ENCODE measurements at places on chromosomes 2 and 18. TPM values are rescaled to one million over a fixed set of nuclear protein-coding genes. Genes with fewer than 3 reads are reported as not detected.

GRCh38 chr2:15805772-15806171 is 134.6 kb upstream of the MYCN start:
- H3K36me3 ChIP-seq, result no peaks in the 10 kb centered on the region
- H3K4me3 ChIP-seq, result no peak overlapping the region
- H3K4me1 ChIP-seq, result no peaks in the 10 kb centered on the region
- no peak for DNase-seq

DNA sequence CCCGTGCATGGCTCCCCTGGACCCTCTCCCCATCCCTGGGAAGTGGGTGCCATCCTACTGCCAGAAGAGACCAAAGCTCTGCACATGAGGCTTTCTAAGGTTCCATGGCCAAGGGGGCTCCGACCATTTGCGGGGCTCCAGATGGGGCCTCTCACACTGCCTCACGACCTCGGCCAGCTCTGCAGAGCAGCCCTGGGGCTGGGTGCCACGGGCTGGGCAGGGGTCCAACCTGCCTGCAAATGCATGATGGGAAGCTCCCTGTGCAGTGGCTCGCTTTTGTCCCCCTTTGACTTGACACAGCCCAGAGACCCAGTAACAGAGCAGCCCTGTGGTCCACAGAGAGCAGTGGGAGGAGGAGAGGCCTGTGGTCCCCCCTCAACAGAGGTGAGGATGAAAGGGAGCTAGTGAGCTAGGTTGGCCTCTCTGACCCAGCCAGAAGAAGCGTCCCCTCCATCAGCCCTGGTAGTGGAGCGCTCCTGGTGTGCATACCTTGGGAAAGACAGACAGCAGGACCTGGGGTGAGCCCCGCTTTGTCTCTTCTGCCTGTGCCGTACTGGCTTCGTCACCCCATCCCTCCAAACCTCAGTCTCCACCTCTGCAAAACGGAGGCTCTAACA is 174.1 kb downstream of the DDX1 start:
- H3K4me1 ChIP-seq, result no peaks in the 10 kb centered on the region
- no peaks in the 10 kb centered on the region for H3K36me3 ChIP-seq
- H3K4me3 ChIP-seq, result no peak overlapping the region
- H3K27ac ChIP-seq, result no peak overlapping the region

DNA sequence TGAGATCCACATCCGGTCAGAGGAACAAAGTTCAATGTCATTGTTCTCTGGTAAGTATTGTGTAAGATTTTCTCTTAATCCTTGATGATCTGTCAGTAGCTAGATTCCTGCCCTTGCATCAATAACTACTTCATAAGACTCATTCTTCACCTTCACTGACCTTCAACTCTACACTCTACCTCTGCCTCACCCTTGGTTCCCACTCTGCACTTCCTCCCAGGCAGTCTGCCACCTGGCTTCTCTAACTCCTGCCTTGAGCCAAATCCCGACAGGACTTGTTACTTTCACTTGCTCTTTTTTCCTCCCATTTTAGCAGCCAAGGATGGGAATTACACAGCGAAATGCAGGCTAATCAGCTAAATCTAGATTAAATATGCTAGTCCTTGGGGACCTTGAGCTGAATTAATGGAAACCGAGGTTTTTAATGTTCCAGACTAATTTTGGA is 190.7 kb downstream of the DLGAP1 start:
- no peak overlapping the region for H3K27ac ChIP-seq
- H3K36me3 ChIP-seq, result no peaks in the 10 kb centered on the region
- no peaks in the 10 kb centered on the region for H3K27me3 ChIP-seq
- DNase-seq, result no peak
- no peak overlapping the region for H3K4me3 ChIP-seq

Gene CD302
- 37.7 TPM for total RNA-seq

GRCh38 chr2:224952936-224953657 is 89.2 kb downstream of the DOCK10 start:
- no peaks in the 10 kb centered on the region for H3K4me1 ChIP-seq
- DNase-seq, result peak; percentile 82
- no peak overlapping the region for H3K27ac ChIP-seq
- no peaks in the 10 kb centered on the region for H3K36me3 ChIP-seq

Gene MAP2
- 2.9 TPM for total RNA-seq

DNA sequence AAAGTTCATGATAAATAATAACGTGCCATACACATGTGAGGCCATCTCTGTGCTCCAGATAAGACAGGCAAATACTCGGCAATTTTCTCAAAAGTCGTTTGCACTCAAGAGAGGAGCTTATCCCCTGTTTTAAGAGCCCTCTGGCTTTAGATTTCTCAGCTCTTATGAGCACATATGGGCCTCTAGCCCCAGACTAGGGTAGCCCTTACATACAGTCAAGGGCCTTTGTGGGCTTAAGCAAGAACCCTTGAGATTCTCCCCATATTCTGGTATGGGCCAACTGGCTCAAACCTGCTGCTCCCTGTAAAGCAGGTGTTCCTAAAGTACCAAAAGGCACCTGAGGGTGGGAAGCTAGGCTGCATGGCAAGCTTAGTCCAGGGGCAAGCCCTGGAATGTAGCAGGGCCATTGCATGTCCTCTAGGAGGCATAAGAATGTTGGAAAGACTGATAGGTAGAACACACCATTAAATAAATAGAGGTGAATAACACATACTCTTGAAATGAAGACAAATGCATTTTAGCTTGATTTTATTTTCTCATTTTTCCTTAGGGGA is 66.1 kb downstream of the FASTKD2 start:
- H3K36me3 ChIP-seq, result no peaks in the 10 kb centered on the region
- H3K27ac ChIP-seq, result no peak overlapping the region
- H3K4me3 ChIP-seq, result no peak overlapping the region
- H3K4me1 ChIP-seq, result no peaks in the 10 kb centered on the region
- no peaks in the 10 kb centered on the region for H3K27me3 ChIP-seq
- no peak for DNase-seq

Gene NYAP2
- total RNA-seq, result not detected

- peak; percentile 58 for DNase-seq
- peak overlapping the region; percentile 82 for H3K27ac ChIP-seq
- peak overlapping the region; percentile 87 for H3K4me3 ChIP-seq
- H3K27me3 ChIP-seq, result no peaks in the 10 kb centered on the region
- H3K4me1 ChIP-seq, result peaks cover 21% of the 10 kb centered on the region
These were observed 983 bp downstream of the CXXC1 start for GRCh38 chr18:50286391-50287027.

DNA sequence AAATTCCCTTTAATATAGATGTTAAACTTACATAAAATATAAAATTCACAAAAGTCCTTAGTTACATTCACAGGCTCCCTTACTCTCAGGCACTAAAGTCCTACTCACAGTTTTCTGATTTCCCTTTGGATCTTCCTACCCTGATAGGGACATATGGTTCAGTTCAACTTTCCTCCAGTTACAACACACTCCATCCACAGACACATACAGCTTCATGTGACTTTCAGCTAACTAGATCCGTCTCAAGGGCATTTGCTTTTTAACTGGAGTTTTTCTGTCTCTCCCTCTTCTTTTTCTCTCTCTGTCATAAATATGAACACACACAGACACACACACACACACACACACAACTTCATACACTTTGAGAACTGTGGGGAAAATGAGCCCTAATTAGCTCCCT is 419.2 kb downstream of the LRP1B start:
- H3K4me1 ChIP-seq, result no peaks in the 10 kb centered on the region
- no peak for DNase-seq
- no peaks in the 10 kb centered on the region for H3K27me3 ChIP-seq
- no peak overlapping the region for H3K27ac ChIP-seq
- no peak overlapping the region for H3K4me3 ChIP-seq

Gene REEP1
- total RNA-seq, result 1.7 TPM

DNA sequence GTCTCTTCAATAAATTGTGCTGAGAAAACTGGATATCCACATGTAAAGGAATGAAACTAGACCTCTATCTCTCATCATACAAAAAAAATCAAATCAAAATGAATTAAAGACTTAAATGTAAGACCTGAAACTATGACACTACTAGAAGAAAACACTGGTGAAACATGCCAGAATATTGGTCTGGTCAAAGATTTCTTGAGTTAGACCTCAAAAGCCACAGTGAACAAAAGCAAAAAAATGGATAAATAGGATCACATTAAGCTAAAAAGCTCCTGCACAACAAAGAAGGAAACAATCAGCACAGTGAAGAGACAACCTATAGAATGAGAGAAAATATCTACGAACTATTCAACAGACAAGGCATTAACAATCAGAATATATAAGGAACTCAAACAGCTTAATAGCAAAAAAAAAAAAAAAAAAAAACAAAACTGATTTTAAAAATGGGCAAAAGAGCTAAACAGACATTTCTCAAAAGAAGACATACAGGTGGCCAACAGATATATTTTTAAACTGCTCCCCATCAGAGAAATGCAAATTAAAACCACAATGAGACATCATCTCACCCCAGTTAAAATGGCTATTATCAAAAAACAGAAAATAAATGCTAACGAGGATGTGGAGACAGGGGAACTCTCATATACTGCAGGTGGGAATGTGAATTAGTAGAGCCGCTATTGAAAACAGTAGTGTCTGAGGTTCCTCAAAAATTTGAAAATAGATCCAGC is 66.3 kb downstream of the NCKAP1 start:
- H3K4me1 ChIP-seq, result no peaks in the 10 kb centered on the region
- no peak overlapping the region for H3K27ac ChIP-seq
- no peaks in the 10 kb centered on the region for H3K36me3 ChIP-seq
- DNase-seq, result no peak
- no peaks in the 10 kb centered on the region for H3K27me3 ChIP-seq

Gene SOX11
- total RNA-seq, result not detected

Gene GULP1
- total RNA-seq, result 33.6 TPM

DNA sequence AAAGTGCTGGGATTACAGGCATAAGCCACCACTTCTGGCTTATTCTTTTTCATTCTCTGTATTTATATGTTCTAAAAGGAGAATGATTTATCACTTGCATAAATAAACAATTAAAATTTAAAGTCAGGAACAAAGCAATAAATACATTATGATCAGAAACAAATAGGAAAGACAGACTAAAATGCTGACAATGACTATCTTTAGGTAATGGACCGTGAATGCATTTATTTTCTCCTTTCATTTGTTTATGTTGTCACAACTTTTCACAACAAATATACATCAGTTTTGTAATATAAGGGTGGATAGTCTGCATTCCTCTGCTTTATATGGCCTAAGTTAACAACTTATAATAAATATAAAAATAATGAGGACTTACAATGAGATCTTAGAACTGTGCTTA is 199.2 kb upstream of the EPHA4 start:
- DNase-seq, result no peak
- H3K27ac ChIP-seq, result no peak overlapping the region
- H3K36me3 ChIP-seq, result no peaks in the 10 kb centered on the region

Gene SCN1A
- total RNA-seq, result not detected

GRCh38 chr2:112491946-112492345 is 10.0 kb downstream of the TTL start:
- no peak overlapping the region for H3K27ac ChIP-seq
- H3K4me3 ChIP-seq, result no peak overlapping the region
- peaks cover 3% of the 10 kb centered on the region for H3K36me3 ChIP-seq
- DNase-seq, result no peak

Gene NHEJ1
- total RNA-seq, result 75.5 TPM

GRCh38 chr2:111905990-111906735 is 7.8 kb downstream of the MERTK start:
- no peaks in the 10 kb centered on the region for H3K4me1 ChIP-seq
- peak; percentile 28 for DNase-seq
- H3K36me3 ChIP-seq, result no peaks in the 10 kb centered on the region
- no peak overlapping the region for H3K4me3 ChIP-seq
- H3K27ac ChIP-seq, result peak overlapping the region; percentile 10

GRCh38 chr2:62505109-62505749 is 766 bp downstream of the TMEM17 start:
- no peaks in the 10 kb centered on the region for H3K27me3 ChIP-seq
- H3K27ac ChIP-seq, result peak overlapping the region; percentile 86
- no peak for DNase-seq
- no peaks in the 10 kb centered on the region for H3K36me3 ChIP-seq
- no peaks in the 10 kb centered on the region for H3K4me1 ChIP-seq

- no peaks in the 10 kb centered on the region for H3K27me3 ChIP-seq
- DNase-seq, result no peak
- H3K4me1 ChIP-seq, result no peaks in the 10 kb centered on the region
- H3K36me3 ChIP-seq, result no peaks in the 10 kb centered on the region
These were observed 38.6 kb downstream of the RAMP1 start for GRCh38 chr2:237898057-237898414.

Gene PDCD1
- total RNA-seq, result not detected

Gene LAMA3
- 14.9 TPM for total RNA-seq

GRCh38 chr2:121451398-121451797 is 79.3 kb upstream of the RNU4ATAC start:
- H3K36me3 ChIP-seq, result no peaks in the 10 kb centered on the region
- DNase-seq, result no peak
- H3K4me3 ChIP-seq, result no peak overlapping the region
- no peak overlapping the region for H3K27ac ChIP-seq
- H3K4me1 ChIP-seq, result no peaks in the 10 kb centered on the region

Gene DGUOK
- total RNA-seq, result 44.5 TPM

DNA sequence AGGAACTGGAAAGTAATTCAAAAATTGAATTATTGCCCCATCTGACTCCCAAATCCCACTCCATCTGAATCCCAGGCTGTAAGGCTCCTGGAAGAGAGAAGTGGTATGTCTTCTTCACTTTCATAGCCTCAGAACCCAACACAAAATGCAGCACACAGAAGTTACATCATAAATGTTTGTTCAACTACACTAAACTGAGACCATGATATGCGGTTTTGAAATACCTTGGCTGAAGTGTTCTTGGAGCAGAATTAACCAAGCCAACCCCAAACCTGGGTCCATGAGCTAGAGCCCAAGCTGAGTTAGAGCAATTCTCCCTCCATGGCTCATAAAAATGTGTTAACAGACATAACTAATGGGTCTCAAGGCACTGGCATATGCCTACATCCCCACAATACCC is 23.3 kb downstream of the NEB start:
- no peaks in the 10 kb centered on the region for H3K4me1 ChIP-seq
- no peak for DNase-seq
- no peaks in the 10 kb centered on the region for H3K27me3 ChIP-seq
- no peaks in the 10 kb centered on the region for H3K36me3 ChIP-seq

DNA sequence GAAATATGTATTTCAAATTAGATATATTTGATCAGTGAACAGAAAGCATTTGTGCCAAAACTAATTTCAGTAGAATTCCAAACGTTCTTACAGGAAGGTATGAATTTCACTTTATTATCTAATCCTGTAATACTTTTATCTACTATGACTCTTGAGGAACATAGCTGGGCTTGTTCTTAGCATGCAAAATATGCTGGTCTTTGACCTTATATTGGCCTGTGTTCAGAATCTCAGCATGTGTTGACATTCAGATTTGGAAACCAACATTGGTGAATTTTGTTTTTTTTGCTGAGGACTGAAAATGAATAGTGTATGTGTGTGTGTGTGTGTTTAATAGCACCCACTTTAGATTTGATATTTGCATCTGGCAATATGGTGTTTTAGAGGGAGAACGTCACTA is 112.2 kb downstream of the MEIS1 start:
- no peaks in the 10 kb centered on the region for H3K27me3 ChIP-seq
- no peaks in the 10 kb centered on the region for H3K36me3 ChIP-seq
- no peak overlapping the region for H3K27ac ChIP-seq

Gene PRKAG3
- not detected for total RNA-seq

- H3K36me3 ChIP-seq, result no peaks in the 10 kb centered on the region
- H3K27ac ChIP-seq, result no peak overlapping the region
- no peak overlapping the region for H3K4me3 ChIP-seq
- no peaks in the 10 kb centered on the region for H3K4me1 ChIP-seq
These were observed 114.2 kb upstream of the ID2 start for GRCh38 chr2:8567469-8568260.

- no peak overlapping the region for H3K4me3 ChIP-seq
- no peaks in the 10 kb centered on the region for H3K27me3 ChIP-seq
- no peak overlapping the region for H3K27ac ChIP-seq
- no peaks in the 10 kb centered on the region for H3K36me3 ChIP-seq
These were observed 67.7 kb downstream of the SEPTIN10 start for GRCh38 chr2:109545828-109546713.

Gene RTTN
- total RNA-seq, result 22.4 TPM

GRCh38 chr2:29110916-29111535 is 4.2 kb upstream of the CLIP4 start:
- no peak overlapping the region for H3K4me3 ChIP-seq
- H3K27me3 ChIP-seq, result no peaks in the 10 kb centered on the region
- no peak overlapping the region for H3K27ac ChIP-seq
- no peak for DNase-seq

Measured in Peyer's patch (tissue), 4 donors.